ENCODE measurements at places on chromosomes 5 and 9.

- no peak for DNase-seq
Measured at GRCh38 chr5:176934309-176934930, 35.3 kb upstream of the HK3 start.

DNA sequence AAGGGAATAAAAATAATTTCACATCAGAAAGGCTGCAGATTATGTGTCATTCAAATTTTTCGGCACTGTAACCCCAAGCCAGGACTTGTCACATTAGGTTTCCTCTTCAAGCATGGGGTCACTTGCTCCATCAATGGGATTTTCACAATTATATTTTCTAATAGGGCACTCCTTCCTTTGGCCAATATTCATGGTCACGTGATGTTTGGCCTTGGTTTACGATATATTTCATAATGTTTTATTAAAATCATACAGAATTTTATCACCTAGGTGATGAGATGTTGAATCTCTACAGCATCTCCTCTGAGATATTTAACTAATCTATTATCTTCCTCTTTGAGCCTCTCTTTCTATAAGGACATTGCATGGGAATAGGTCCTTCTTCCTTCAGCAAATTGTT, 523.5 kb upstream of the SEMA6A start:
- no peak for DNase-seq

- DNase-seq, result no peak
Measured at GRCh38 chr5:68368311-68369022, 152.9 kb downstream of the PIK3R1 start.

- DNase-seq, result no peak
Measured at GRCh38 chr9:12884736-12885395, 110.0 kb downstream of the LURAP1L start.

- DNase-seq, result no peak
Measured at GRCh38 chr9:38025166-38025565, 43.9 kb downstream of the SHB start.

- DNase-seq, result no peak
Measured at GRCh38 chr5:68369023-68369359, 153.4 kb downstream of the PIK3R1 start.

- DNase-seq, result peak; percentile 13
Measured at GRCh38 chr5:33300209-33300742, 140.5 kb upstream of the TARS1 start.

DNA sequence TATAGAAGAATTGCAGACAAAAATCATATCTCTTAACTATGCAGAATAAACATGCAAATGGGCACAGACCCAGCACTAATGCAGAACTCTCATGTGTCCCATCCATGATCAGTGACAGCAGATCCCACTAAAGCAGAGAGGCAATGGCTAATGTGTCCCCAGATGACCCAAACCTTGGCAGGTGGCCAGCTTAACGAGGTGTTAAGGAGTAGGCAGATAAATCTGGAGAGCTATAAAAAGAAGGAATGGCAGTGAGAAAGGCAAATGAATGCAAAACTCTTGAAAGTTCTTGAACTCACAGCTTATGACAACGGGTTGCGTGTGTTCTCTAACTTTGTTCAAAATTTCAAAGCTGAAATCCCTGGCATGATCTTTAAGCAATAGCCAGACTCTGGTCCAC, 265.4 kb downstream of the RASEF start:
- DNase-seq, result no peak

DNA sequence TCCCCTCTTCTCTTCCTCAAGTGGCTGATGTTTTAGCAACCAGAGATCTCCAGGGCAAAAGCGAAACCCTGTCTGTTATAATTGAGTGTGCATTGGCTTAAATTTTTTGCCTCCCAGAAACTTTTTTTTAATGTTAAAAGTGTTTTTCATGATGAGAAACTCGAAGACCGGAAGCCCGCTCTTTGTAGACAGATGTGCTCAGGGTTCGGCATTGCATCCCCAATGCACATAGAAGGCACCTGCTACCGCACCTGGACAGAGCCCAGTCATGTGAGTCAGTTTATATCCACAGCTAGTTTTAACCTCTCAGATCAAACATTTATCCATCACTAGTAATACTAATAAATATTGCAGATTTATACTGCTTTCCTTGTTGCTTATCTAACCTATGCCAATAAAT, 19.5 kb upstream of the NADK2 start:
- no peak for DNase-seq

DNA sequence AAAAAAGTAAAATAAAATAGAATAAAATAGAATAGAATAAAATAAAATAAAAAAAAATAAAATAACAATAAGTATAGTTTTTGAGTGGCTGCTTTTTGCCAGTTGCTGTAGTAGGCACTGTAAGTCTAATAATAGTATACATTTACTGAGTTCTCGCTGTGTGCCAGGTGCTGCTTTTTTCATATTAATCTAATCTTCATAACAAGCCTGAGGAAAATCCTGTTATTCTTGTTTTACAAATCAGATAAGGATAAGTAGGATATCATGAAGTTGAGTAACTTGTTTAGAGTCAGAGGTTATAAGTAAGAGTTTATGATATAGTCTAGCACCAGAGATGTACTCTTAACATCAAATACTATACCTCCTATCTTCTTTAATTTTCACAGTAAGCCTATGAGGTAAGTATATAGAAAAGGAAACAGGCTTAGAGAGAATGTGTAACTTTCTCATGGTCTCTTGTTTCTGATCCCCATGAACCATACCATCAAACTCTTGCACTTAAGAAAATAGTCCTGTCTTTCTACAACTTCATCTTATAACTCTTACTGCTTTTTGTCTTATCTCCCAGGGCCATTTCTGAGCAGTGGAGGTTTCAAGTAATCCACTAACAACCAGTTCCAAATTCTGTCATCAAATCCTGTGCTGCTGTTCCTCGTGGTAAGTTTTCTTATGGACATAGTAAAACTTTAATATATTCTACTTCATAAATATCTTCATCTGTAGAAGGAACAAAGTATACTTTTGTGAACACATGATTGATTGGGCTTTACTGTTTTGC, 18.7 kb downstream of the RMI1 start:
- DNase-seq, result no peak

DNA sequence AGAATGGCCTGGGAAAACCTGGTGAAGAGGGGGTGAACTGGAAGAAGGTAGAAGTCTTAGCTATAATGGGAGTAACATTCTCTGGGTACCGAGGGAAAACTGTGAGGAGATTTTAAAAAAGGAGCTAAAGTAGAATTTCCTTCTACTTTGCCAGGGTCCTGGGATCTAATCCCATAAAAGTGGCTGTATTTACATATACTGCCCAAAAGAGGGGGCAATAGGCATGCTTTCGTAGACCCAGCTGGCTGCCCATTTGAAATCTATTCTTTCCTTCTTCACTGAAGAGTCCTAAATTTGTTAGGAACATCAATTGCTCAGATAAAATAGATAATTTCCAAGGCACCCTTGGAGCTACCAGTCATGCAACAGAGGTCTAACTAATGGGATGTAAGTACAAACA, 159.2 kb downstream of the CDC42SE2 start:
- DNase-seq, result no peak
